Panc1 (cell line): ENCODE measurements at places on chromosomes 5 and 9. TPM values are rescaled to one million over a fixed set of nuclear protein-coding genes. Genes with fewer than 3 reads are reported as not detected.

DNA sequence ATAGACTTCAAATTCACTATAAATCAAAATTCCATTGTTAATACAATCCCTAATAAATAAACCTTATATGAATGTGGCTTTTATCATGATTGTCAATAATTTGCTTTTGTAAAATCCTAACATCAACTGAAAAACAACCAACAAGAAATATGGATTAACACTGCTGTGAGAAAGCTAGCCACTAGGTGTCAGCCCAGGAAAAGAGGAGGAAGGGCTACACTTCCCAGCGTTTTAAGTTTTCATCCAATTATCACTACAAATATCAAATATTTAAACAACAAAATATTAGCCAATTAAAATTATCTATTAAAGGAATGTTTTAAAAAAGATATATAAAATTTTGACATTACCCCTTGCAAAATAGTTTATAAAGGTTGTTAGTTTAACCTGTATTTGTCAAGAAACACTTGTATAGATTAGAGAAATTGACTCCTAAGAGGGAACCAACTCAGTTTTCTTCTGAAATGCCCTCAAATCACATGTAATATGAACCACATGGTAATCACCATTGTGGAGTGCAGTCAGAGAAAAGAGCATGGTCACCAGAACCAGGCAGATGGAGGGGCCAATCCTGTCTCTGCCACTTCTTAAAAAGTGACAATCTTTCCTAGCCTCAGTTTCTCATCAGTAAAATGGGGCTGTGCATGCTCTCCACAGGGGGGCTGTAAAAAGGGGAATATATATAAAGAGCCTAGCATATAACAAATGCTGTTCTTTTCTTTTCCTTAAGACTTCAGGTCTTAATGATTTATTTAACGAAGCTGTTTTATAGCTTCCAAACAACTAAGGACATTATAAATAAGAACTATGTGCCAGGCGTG lies 188.2 kb downstream of the CRB2 start:
- no peak overlapping the region for H3K27ac ChIP-seq
- H3K27me3 ChIP-seq, result no peaks in the 10 kb centered on the region
- no peaks in the 10 kb centered on the region for H3K36me3 ChIP-seq
- H3K4me1 ChIP-seq, result no peaks in the 10 kb centered on the region
- H3K4me3 ChIP-seq, result no peak overlapping the region

- H3K27ac ChIP-seq, result no peak overlapping the region
- no peaks in the 10 kb centered on the region for H3K4me1 ChIP-seq
- DNase-seq, result no peak
- H3K27me3 ChIP-seq, result no peaks in the 10 kb centered on the region
- H3K36me3 ChIP-seq, result no peaks in the 10 kb centered on the region
- H3K4me3 ChIP-seq, result no peak overlapping the region
Measured at GRCh38 chr5:103436112-103436511, 126.5 kb downstream of the NUDT12 start.

The SYK gene
- total RNA-seq, result 0.28 TPM

The MYORG gene
- total RNA-seq, result 9.7 TPM

The TLR4 gene
- 0.33 TPM for total RNA-seq

The KIAA0825 gene
- total RNA-seq, result 1.6 TPM
